ENCODE measurements at places on chromosomes 13 and 19.

- no peak for DNase-seq
Observed at GRCh38 chr13:32530841-32531253, 7.7 kb downstream of the N4BP2L2 start.

GRCh38 chr19:1253514-1254080 is 5.2 kb downstream of the MIDN start:
- no peak for DNase-seq

DNA sequence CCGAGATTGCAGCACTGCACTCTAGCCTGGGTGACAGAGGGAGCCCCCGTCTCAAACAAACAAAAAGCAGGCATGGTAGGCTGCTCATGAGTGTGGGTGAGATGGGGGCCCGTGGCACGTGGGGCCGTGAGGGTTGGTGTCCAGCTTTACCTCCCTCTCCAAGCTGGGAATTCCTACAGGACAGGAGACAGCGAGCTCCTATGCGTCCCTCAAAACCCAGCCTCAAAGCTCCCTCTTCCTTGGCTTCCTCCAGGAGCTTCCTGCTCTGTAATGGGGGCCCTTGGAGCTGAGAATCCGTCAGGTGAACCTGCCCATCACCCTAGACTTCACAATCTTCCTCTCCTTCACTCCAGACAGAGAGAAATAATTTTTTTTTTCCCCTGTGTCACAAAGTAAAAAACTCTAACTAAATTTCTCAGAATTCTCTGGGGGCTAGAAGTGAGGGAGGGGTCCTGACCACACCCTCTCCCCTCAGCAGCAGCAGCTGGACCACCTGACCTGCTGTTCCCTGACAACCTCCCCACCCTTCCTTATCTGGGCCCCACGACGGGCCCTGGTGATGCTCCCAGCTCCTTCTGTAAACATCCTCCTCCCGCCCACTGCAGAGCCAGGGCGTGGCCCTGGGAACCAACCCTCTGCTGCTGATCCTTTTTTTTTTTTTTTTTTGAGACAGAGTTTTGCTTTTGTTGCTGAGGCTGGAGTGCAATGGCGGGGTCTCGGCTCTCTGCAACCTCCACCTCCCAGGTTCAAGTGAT is 22.1 kb upstream of the WDR18 start:
- DNase-seq = no peak

GRCh38 chr13:42969565-42970172 is 22.4 kb downstream of the EPSTI1 start:
- DNase-seq = peak; percentile 53

DNA sequence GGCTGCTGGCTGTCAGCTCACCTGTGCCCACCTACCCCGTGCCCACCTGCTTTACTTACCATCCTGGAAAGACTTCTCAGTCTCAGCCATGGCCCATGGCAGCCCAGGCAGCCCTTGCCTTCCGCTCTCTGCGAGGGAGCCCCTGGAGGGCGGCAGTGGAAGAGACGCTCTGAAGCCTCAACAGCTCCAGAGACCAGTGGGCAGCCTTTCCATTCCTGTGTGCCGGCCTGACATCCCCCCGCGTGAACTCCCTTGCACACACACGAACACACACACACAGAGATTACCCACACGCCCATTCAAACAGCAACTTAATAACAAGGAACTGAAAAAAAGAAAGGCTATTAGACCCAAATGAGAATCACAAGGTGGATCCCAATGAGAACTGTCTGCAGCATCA is 14.2 kb upstream of the RASA3 start:
- no peak for DNase-seq

GRCh38 chr19:54916822-54917221 is 10.9 kb downstream of the NCR1 start:
- no peak for DNase-seq

- no peak for DNase-seq
Observed at GRCh38 chr13:30872276-30872594, 33.8 kb upstream of the MEDAG start.

DNA sequence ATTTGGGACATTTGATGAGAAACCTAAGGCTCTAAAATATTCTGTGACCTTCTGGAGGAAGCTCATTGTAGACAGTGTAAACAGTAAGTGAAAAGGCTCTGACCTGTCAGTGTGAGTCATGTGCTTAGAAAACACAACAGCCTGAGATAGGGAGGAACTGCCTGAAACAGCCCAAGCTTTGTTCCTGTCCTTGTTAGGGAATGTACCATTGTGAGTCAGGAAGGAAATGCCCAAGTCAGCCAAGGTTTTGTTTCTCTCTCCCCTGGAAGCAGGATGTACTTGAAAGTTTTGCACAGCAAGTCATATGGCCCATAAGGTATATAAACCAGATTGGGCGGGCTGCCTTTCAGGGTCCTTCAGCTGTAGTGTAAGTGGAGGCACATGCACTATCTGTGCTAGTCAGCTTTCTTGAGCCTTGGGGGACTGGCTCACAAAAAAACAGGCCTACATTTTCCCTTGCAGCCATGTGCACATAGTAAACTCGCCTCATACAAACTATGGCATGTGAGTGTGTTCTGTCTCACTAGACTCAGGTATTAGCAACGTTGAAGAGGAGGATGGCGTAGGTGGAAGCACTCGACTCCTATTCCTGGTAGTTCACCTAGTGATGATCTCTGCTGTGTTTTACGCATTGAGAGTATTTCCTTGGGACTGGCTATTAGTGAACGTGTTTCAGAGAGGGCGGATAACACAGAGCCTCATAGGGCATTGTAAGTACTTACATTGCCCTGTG is 141.2 kb upstream of the KLHL1 start:
- DNase-seq = no peak

DNA sequence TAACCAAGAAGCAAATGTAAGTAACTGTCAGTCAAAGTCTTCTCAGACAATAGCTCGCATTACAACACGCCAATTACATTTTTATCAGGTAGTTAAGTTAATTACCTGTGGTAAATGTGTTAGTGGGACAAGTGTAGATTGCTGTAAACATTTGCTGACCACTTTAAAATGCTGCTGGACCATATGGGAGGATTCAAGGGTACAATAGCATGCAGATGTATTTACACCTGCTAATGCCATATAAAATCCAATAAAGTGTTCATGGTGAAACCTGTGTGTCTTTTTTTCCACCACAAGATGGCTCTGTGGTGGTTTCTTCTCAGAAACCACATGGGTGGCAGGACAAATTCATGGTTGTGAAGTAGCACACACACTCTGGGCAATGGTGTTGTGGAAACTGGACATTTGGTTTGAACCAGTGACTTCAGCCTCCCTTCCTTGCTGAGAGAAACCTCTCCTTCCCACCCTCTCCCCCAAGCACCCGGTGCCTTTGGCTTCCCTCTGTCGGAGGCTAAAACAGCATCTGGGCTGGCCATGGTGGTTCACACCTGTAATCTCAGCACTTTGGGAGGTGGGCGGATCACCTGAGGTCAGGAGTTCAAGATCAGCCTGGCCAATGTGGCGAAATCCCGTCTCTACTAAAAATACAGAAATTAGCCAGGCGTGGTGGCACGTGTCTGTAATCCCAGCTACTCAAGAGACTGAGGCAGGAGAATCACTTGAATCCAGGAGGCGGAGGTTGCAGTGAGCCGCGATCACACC is 18.1 kb upstream of the GTF3A start:
- DNase-seq = no peak

- DNase-seq = no peak
Observed at GRCh38 chr13:39712626-39713025, 57.2 kb downstream of the COG6 start.

GRCh38 chr13:56755181-56755935 is 385.4 kb upstream of the PRR20A start:
- no peak for DNase-seq

DNA sequence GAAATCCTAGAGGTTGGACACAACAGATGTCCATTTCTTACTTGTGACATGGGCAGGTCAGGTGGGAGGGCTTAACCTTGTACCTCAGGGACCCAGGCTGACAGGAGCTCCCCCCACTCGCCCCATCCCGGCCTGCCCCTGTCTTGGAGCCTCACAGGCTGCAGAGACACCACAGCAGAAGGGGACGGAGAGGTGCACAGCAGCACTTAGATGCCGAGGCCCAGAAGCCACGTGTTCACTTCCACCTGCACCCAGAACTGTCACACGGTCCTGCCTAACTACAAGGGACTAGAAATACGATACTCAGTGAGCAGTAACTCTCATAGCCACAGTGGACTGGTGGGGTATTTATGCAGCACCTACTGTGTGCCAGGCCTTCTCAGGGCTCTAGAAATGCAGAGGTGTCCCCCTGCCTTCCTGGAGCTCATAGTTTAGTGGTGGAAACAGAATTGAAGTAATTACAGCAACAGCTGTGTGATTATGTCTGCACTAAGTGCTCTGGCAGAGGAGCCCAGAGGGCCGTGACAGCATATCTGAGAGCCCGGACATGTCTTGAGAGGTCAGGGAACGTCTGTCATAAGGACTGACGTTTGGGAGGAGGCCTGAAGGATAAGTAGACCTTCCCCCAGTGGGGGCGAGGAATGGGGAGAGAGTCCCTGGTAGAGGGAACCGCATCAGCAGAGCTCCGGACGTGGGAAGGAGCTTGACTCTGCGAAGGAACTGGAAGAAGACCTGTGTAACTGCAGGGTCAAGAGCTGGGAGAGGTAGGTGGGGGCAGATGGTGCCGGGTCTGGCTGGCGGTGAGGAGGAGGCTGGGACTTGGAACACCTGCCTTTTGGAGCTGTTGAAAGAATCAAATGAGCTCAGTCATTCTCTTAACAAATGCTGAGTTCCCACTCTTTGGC is 130.0 kb downstream of the SIPA1L3 start:
- no peak for DNase-seq

GRCh38 chr13:76474966-76475365 is 411.2 kb downstream of the KCTD12 start:
- DNase-seq = no peak
